Forelimb muscle (tissue), 1 donor: ENCODE measurements at places on chromosomes 5 and 9. TPM values are rescaled to one million over a fixed set of nuclear protein-coding genes. Genes with fewer than 3 reads are reported as not detected.

Gene NPR3
- polyA plus RNA-seq: 16.3 TPM

Gene RORB
- polyA plus RNA-seq: 0.10 TPM

DNA sequence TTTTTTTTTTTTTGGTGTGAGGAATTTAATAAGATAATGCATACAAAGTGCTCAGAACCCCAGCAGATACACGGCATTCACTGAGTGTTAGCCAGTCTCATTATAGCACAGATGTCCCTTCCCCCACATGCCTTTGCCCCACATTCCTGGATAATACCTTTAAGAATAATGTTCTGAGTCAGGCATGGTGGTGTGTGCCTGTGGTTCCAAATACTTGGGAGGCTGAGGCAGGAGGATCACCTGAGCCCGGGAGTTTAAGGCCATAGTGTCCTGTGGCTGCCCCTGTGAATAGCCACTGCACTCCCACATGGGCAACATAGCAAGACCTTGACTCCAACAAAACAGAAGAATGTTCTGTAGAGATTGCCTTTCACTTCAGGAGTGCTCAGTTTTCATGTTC lies 24.2 kb upstream of the ANKRD18A start:
- DNase-seq: no peak

GRCh38 chr5:178056935-178057334 lies 56.4 kb upstream of the N4BP3 start:
- DNase-seq: no peak

- no peak for DNase-seq
These were observed 1.8 kb downstream of the PLAC8L1 start for GRCh38 chr5:146103594-146103993.

Gene TRPM6
- 0.08 TPM for polyA plus RNA-seq

Gene PWWP2A
- 14.1 TPM for polyA plus RNA-seq

DNA sequence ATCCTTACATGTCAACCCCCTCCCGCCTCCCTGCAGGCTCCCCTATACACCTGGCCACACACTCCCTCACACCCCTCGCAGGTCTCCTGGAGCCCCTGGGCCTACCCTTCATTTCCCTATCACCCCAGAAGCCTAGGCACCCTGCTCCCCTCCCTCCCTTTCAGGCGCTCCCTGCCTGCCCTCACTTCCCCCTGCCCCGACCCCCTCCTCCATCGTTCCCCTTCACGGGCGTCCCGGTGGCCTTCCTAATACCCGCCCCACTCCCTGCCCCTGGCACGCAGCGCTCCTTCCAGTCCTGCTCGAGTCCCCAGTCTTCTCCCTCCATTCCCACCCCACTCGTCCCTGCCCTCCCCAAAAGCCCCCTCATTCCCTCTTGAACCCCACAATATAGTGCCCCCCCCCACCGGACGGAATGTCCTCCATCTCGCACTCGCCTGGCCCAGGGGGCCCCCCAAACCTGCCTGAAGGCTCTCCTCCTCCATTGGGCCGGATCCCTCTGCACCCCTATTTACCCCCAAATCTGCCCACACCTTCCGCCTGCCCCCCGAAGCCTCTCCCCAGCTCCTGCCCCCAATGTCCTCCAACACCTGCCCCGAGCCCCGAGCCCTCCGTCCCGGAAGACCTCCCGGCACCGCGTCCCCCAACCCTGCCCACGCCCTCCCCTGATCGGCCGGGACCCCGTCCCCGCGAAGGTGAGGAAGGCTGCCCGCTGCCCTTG lies 746 bp downstream of the STRBP start:
- DNase-seq: no peak

- no peak for DNase-seq
These were observed 19.6 kb upstream of the RNF20 start for GRCh38 chr9:101514071-101514470.

- no peak for DNase-seq
These were observed 71.4 kb downstream of the RALGPS1 start for GRCh38 chr9:126985870-126986498.

DNA sequence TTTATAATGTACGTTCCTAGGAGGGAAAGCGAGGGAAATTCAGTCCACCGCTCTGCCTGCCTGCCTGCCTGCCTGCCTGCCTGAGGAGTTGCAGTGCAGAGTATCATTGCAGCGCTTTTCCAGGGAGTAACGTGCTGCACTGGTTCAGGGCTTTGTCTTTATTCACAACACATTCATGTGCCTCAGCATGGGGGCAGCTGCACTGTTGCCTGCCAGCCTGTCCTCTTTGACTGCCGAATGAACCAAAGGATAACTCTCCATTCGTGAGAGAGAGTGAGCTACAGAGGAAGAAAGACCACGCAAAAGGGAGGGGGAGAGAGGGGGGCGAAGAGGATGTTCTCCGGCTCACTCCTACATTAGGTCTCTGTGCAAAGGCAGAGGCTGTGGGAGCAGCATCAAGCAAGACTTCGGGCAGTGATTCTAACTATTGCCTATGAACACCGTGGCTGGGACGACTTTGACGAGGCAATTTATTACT lies 791.2 kb downstream of the MAT2B start:
- no peak for DNase-seq

- no peak for DNase-seq
These were observed 139.3 kb downstream of the AOPEP start for GRCh38 chr9:94865582-94866452.

Gene TTC1
- polyA plus RNA-seq: 48.2 TPM
